ENCODE measurements at places on chromosomes 7 and 10. TPM values are rescaled to one million over a fixed set of nuclear protein-coding genes. Genes with fewer than 3 reads are reported as not detected.

Gene POU6F2
- 0.14 TPM for total RNA-seq

DNA sequence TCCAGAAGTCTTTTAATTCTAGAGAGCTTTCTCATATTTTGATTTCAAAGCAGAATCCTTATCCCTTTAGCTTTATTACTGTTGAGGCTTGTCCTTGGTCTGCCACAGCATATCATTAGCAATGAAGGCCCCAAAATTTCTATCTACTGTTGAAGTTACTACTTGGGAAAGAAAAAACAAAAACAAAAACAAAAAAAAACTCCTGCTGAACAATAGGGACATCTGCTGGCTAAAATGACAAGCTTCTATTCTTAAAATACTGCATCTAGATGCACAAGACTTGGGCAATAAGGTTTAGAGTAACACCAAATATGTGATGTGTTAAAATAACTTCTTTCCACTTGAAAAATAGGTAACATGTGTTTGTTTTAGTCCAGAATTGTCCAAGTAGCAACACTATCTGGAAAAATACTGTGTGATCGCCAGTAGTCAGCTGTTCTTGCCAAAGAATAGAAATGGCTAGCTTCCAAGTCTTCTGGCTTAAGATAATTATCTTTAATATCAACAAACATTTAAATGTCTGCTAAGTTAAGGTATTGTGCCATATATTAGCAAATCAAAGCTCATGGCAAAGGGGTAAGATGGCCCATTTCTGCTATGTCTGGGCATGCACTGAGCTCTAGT, 3.8 kb upstream of the DMTF1 start:
- DNase-seq, result no peak

Gene PROSER2
- 1.1 TPM for total RNA-seq

- DNase-seq, result no peak
Observed at GRCh38 chr7:59079-60016, 133.0 kb upstream of the FAM20C start.

DNA sequence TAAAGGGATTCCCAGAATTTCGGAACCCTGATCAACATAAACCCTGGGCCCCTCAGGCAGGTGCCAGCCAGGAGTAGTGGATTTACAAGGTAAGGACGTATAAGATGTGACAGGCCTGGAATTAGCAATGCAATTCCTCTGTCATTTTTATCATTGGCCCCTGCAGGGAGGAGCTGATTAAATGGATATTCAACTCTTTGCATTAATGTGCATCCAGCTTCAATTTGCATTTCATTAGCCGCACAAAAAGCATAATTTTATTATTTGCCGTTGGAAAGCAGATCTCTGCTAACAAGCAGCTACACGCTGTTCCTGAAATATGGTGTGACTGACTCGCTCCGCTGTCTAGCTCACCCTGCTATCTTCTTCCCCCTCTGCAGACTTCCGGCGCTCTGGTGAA, 195.8 kb downstream of the RPS24 start:
- no peak for DNase-seq

DNA sequence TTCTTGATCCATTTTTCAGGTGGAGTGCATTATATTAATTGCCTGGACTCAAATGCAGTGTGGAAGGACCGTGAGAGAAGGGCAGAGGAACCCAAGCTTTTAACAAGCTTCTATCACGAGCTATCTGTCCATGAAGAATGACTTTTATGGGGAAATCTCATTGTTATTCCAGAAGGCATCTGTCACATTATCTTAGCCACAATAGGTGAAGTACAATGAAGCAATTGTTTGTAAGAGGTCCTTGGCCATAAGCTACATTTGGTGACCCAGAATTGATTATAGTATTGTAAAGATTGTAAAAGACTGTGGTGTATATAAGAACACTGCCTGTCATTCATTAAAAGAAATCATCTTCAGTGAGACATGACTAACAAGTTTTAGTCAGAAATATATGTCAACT, 58.6 kb upstream of the RELN start:
- no peak for DNase-seq

Gene GPR85
- total RNA-seq, result not detected

DNA sequence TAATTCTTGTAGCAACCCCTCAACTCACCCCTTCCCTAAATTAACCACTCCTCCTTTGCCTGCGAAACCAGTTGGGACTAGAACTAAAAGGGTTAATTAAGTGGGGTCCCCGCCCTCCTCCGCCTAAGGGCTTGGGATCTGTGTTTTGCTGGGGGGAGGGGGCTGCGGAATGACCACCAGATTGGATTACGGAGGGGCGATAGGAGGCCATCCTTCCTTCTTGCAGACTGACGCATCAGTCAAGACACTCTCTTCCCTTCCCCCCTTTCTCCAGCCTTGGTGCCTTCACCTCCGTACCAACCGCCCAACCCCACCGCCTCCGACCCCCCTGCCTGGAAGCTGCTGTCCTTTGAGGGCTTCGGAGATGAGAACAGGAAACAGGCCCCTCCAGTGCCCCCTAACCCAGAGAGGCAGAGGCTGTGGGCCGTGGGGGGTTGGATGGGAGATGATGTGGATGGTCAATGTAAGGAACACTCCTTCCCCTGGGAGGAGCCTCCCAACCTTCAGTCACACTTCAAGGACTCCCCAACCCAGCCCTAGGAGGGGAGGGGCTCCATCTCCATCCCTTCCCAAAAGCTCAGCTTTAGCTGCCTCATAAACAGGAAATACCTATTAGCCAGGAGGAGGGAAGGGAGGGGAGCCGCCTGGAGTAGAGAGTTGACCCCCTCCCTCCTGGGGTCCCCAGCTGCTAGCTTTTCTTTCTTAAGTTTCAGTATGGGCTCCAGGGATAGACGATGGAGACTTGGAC, 997 bp upstream of the LDB1 start:
- no peak for DNase-seq

GRCh38 chr7:158372400-158373342, 215.0 kb downstream of the PTPRN2 start:
- no peak for DNase-seq

Gene TMEM26
- total RNA-seq, result not detected

DNA sequence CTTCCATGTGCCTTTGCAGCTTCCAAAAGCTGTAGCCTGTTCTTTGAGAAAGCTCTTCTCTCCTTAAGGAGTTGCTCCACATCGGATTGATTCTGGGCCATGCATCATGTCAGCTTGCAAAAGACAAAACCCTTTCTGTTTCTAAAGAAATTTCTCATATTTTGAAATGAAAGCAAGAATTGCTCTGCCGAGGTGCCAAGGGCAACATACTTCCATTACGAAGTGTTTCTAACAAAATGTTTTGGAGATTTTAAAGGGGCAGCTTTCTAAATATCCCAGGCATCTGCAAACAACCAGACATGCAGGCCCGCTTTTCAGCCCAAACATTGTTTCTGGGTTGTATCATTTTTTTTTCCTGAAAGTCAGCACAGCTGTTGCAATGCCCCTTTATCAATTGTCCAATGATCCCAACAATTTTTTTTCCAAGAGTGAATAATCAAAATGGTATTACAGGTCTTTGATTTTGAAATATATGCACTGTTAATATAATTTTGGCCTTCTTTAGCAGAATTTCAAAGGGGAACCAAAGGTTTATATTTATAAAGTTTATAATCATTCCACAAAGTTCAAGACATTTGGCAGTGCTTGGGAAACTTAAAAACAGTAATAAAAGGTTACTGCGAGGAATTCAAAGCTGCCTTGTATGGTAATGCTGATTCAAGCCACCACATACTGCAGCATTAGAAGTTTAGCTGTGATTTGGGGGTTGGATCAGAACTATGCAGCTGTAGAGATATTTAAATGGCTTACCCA, 61.0 kb downstream of the TES start:
- DNase-seq, result no peak

Gene RBM48
- 16.1 TPM for total RNA-seq

GRCh38 chr7:23106823-23107663, 1.5 kb downstream of the KLHL7 start:
- DNase-seq, result no peak

DNA sequence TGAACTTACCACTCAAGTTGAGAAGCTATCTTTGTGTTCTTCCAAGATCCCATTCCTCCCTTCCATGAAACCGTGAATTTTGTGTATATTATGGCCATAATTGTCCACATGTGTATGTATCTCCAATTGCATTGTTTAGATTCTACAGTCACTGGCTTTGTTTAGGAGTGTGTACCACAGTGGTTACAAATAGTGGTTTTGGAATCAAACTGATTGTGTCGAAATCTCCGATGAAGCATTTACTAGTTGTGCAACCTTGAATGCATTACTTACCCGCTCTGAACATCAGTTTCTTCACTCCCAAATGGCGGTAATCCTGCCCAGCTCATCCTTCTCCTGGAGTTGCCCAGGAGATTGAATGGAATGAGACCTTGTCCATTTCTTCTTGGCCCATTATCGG, 145.0 kb upstream of the ZNF32 start:
- DNase-seq, result no peak

GRCh38 chr7:42407833-42408232, 170.8 kb upstream of the GLI3 start:
- no peak for DNase-seq

DNA sequence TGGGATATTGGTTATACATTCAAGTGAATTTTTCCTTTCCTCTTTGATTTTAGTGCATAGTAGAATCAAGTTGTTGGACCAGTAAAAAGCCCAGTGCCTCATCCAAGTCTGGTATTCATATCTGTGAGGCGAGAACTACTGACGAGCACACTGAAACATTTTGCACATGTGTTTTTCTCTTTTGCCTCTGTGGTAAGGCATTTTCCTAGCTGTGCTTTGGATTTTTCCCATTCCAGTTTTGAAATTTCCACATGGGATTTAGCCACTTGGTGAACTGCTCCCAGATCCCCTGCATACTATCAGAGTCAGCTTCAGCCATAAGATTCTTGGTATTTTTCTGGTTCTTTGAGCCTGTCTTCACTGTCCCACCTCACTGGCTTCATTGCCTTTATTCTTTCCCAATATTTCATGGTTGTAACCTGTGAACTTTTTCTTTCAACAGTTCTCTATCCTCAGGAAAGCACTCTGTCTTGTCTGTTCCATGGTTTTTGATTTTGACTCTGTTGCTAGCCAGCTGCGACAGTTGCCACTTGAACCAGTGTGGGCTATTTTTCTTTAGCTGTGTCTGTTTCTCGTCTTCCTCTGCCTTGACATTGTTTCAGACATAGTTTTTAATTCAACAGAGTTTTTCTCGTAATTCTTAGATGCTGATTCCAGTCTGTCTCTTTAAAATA, 239.0 kb downstream of the REEP3 start:
- DNase-seq, result no peak

Gene VPS50
- 23.4 TPM for total RNA-seq

Gene GDF2
- total RNA-seq, result not detected

- no peak for DNase-seq
Observed at GRCh38 chr10:70804421-70804808, 11.3 kb upstream of the SGPL1 start.

DNA sequence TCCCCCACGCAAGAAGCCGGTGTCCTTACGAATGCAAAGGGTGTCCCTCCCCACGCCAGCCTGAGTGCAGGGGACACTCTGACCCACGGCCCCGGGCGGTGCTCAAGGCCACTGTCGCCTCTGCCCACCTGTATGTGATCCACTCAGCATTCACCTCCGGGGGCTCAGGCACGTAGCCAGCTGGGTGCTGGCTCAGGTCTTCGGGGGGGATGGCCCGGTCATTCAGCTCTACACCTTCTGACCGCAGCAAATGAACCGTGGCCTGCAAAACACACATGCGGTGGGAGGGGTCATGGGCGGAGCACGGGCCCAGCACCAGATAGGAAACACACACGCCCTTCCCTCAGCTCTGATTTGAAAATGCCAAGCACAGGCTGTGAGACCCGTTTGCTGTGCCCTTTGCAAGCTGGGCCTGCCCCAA, 25.9 kb downstream of the CFAP46 start:
- DNase-seq, result no peak

GRCh38 chr7:76302347-76303201, at the start of gene HSPB1:
Gene HSPB1, plus strand, starts transcription at chr7:76302673. Its CDS starts 40 bp downstream, at chr7:76302713.
- peak; percentile 59 for DNase-seq

- DNase-seq, result no peak
Observed at GRCh38 chr10:13615650-13616300, 29.0 kb downstream of the PRPF18 start.

- DNase-seq, result no peak
Observed at GRCh38 chr7:37356911-37357636, 91.6 kb downstream of the ELMO1 start.

DNA sequence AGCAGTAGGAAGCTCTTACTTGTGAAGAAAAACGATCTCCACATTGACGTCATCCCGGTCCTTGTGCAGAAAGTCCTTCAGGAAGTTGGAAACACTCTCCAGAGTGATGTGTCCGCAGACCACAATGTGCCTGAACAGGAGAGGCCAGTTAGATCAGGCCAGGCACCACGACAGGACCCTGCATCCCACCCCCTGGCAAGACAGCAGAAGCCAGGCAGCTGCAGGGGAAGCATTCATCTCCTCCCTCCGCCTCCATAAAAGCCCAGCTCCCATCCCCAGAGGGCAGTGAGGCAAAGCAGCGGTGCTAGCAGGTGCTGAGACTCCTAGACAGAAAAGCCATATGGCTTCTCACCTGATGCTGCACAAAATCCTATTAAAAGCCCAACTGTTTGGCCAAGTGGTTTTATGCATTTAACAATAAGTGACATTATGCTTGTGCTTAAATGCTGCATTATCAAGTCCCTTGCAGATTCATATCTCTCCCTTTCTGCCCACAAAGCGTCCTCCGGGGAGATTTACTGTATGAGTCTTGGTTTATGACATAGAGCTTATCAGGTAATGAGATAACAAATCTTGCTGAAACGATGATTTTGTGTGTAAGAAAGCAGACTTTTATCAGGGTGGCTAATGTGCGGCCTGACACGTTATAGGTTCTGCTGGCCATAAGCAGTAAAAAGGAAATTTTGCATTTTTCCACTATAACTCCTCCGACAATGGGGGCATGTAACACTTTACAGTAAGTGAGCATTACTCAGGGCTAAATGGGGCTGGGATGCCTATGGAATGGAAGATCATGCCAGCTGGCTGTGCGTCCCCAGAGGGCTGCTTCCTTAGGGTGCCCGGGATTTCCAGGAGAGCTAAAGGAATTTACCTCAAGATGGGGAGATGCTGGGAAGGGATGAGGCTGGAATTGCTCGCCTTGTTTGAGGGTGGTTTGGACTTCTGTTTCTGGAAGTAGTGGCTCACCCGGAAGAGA, 546.9 kb downstream of the KCNMA1 start:
- no peak for DNase-seq

Gene TAC1
- 3.0 TPM for total RNA-seq

Gene AS3MT
- 0.39 TPM for total RNA-seq

Gene LIPN
- not detected for total RNA-seq

DNA sequence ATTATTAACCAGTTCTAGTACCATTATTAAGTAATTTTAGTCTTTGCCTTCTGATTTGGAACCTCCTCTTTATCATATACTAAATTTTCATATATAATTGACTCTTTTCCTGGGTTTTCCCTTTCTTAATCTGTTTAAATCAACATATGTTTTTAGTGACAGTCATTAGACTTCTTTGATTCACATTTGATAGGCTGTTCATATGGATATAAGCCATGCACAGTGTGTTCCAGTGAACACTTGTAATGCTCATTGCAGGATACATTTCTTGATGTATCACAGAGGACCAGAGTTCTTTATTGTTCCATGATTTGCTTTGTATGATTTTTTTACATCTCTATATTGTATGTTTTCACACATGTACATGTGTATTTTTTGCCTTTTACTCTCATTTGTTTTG, 114.0 kb downstream of the MLLT10 start:
- DNase-seq, result no peak
